Panc1 (cell line): ENCODE measurements at places on chromosomes 12 and 14. TPM values are rescaled to one million over a fixed set of nuclear protein-coding genes. Genes with fewer than 3 reads are reported as not detected.

The KRT81 gene
- total RNA-seq: 0.90 TPM

The CATSPERB gene
- not detected for total RNA-seq

The LPAR5 gene
- not detected for total RNA-seq

The INHBC gene
- not detected for total RNA-seq

DNA sequence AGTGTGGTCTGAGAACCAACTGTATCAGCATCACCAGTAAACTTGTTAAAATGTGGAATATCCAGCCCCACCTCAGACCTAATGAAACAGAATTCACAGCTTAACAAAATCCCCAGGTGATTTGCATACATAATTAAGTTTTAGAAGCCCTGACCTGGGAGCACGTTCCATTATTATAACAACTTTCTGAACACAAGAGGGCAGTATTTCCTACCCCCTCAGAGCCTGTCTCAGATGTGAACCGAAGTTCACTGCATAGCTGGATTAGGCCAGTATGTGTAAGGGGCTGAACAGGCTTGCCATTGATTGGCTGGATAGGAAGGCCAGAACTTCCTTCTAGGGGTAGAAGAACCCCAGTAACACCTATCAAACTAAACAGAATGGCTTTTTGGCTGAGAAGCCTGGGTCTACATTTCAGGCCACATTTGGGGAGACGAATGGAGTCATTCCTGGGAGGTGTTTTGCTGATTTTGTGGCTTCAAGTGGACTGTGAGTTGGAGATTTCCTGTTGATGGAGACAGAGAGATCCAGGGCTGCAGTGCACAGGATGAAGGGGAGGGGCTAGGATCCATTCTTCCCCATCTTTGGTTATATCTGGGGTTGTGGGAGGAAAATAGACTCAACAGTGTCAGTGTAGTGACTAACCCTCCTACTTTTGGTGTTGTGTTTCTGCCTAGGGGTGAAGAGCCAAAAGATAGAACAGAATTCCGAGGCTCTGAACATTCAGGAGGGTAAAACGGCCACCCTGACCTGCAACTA, 94.7 kb upstream of the OR4E1 start:
- H3K4me1 ChIP-seq: no peaks in the 10 kb centered on the region
- no peaks in the 10 kb centered on the region for H3K36me3 ChIP-seq
- H3K27me3 ChIP-seq: no peaks in the 10 kb centered on the region
- H3K27ac ChIP-seq: no peak overlapping the region
- no peak for DNase-seq
- H3K4me3 ChIP-seq: no peak overlapping the region

GRCh38 chr12:110317911-110318310, 36.9 kb downstream of the ATP2A2 start:
- H3K27ac ChIP-seq: no peak overlapping the region
- H3K36me3 ChIP-seq: peaks cover 11% of the 10 kb centered on the region; the same call in 1 of the 2 replicates
- no peak overlapping the region for H3K4me3 ChIP-seq
- DNase-seq: no peak
- no peaks in the 10 kb centered on the region for H3K4me1 ChIP-seq

- H3K36me3 ChIP-seq: no peaks in the 10 kb centered on the region
- H3K27me3 ChIP-seq: no peaks in the 10 kb centered on the region
- DNase-seq: no peak
- no peak overlapping the region for H3K27ac ChIP-seq
- H3K4me1 ChIP-seq: no peaks in the 10 kb centered on the region
Measured at GRCh38 chr14:80679273-80679672, 262.3 kb downstream of the CEP128 start.

- H3K36me3 ChIP-seq: no peaks in the 10 kb centered on the region
- no peaks in the 10 kb centered on the region for H3K4me1 ChIP-seq
- no peak overlapping the region for H3K4me3 ChIP-seq
- no peak overlapping the region for H3K27ac ChIP-seq
Measured at GRCh38 chr12:70577283-70577634, 60.0 kb downstream of the PTPRB start.

DNA sequence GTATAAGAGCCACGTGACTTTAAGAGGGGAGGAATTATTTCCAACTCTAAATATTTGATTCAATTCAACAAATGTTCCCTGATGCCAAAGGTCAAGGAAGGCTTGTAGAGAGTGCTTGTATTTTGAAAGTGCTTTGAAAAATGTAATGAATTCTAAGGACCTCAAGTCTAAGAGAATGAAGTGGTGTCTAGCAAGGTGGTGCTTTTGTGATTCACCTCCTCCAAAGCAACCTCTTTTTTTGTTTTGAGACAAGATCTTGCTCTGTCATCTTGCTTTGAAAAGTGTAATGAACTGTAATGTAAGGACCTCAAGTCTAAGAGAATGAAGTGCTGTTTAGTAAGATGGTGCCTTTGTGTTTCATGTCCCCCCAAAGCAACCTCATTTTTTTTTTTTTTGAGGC, 13.7 kb downstream of the AK7 start:
- H3K4me1 ChIP-seq: no peaks in the 10 kb centered on the region
- no peaks in the 10 kb centered on the region for H3K36me3 ChIP-seq
- no peak overlapping the region for H3K27ac ChIP-seq
- H3K4me3 ChIP-seq: no peak overlapping the region
